ENCODE measurements at places on chromosomes 4 and X.

DNA sequence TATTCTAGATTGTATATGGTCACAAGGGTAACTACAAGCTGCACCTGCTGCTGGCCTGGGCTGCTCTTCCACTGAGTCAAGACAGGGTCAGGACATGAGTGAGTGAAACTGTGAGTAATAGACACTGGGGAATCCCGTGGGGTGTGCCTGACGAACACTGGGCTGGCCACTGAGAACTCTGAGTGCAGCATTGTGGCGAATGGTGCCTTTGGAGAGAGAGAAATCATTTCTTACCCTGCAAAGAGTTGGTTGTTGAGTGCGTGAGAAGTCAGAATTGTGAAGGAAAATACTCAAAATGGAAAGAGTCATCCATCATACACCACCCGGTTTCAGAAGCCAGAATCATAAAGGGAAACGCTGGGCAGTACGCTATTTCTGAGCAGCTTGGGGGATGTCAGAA lies 43.1 kb upstream of the LSM6 start:
- peak; percentile 85 for DNase-seq

DNA sequence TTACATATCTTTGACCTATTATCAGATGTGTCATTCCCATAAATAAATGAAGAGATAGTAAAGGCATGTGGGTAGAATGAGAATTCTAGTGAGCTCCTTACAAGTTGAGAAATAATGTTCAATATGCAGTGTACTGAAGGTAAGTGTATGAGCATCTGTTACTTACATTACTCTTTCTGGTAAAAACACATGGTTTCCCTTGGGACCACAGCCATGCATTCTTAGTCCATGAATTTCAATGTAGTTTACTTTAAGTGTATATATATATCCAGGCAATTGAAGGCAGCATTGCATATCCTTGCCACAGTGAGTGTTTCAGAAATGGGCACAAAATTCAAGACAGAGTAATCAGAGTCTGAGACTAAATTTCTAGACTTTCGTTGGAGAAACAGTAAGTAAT lies 277.2 kb downstream of the CXXC4 start:
- DNase-seq = no peak

GRCh38 chrX:27910412-27910811 lies 70.8 kb downstream of the DCAF8L1 start:
- no peak for DNase-seq

DNA sequence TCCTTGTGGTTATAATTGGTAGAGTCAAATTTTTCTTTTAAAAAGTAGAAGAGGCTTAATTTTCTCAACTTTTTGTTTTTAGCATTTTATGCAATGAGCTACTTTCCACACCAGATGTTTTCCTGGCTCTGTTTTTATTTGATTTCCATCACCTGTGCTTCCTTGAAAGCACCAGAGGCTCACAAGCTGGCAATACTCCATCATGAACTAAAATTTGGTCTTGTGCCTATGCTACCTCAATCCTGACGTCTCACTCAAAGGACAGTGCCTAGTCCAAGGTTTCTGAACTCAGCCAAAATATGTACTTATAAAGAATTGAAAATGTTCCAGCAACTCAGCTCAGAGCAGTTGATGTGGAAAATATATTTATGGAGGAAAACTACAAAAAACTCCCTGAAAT lies 914.0 kb upstream of the PRKX start:
- DNase-seq = no peak

GRCh38 chr4:108793415-108793814 lies 30.6 kb upstream of the ETNPPL start:
- DNase-seq = no peak

DNA sequence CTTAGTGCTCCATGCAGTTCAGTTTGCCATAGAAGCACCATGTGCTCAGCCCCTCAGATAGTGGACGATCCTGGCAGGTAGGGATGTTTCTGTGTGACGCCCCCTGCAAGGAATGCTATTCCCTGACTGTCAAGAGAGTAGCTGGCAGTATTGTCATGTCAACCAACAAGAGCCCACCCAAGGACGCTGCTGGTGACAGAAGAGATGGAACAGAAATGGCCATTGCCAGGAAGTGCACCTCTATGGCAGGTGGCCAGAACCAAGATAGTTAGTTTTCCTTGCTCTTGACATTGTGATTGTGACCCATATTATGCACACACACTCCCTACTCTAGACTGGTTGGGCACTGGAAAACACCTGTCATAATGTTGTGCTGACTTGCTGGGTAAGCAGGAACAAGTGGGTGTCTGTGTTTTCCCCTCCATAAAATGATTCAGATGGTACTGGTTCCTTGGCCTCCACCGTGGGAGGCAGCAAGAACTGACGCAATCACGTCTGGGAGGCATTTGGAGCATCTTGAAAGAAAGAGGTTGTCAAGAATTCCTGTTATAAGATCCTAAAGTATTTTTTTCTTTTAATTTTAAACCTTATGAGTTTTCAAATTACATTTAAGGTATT lies 507.9 kb downstream of the MID1IP1 start:
- DNase-seq = peak; percentile 50

- no peak for DNase-seq
These were observed 23.4 kb upstream of the HTRA3 start for GRCh38 chr4:8245884-8246833.

DNA sequence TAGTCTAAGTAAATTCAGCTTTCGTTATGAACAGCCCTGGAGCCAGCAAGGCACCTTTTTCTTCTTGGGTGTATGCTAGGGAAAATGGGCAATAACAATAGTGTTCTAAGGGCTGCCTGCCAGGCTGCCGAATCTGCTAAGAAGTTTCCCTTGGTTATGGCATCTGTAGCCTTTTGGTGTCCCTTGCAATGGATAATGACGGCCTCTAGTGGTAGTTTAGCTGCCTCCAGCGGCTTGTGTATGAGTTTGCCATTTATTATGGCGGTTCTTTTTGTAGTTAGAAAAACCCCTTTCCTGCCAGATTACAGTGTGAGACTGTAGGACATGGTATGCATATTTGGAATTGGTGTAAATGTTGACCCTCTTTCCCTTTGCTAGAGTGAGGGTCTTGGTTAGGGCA lies 78.9 kb upstream of the SPIN4 start:
- DNase-seq = no peak

DNA sequence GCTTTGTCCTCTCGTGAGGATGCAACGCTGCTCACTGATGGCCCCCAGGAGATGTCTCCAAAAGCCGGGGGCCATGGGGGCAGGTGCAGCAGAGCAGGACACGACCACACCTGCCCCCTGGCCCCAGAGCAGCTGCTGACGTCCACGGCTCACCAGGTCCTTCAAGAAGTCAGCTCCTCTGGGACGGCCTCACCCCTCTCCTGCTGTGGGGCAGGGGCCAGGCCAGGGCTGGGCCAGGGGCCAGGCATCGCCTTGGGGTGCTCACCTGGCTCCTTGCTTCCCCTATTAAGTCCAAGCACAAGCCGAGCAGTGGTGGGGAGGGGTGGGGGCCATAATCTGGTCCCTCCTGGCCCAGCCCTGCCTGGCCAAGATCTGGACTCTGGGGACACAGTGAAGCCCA lies 28.6 kb upstream of the MXD4 start:
- DNase-seq = no peak

DNA sequence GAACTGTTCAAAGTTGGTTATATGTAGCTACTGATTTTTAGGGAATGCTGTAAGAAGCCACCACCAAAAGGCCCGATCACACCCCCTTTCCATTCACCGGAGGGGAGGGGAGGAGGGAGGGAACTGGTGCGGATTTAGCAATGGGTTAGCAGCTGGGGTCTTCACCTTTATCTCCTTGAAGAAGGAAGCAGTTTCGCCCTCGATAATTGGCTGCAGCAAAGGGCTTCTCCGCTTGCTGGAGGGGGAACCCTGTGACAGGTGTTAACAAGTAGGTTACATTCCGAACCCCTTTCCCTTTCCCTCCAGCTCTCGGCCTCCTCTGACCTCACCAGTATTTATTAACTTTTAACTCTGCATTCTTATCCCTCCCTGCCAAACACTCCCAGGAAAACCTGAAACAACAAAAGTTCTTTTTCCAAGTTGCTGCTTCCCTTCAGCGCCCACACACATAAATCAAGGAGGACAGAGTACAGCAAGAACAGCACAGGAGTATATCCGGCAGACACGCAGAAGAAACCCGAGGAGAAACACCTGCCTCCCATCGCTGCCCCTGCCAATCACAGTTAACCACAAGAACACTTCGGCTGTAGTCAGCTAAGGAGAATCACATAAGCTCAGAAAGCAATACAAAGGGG lies 39.8 kb upstream of the NAP1L5 start:
- no peak for DNase-seq

- DNase-seq = no peak
These were observed 54.5 kb downstream of the ANXA5 start for GRCh38 chr4:121642292-121642691.

GRCh38 chrX:71556036-71556435 lies 22.2 kb upstream of the GCNA start:
- no peak for DNase-seq

GRCh38 chr4:83114576-83114975 lies at the start of gene PLAC8:
PLAC8 (minus strand) TSS chr4:83114729; CDS start chr4:83107921, 6,808 bp downstream.
- no peak for DNase-seq

DNA sequence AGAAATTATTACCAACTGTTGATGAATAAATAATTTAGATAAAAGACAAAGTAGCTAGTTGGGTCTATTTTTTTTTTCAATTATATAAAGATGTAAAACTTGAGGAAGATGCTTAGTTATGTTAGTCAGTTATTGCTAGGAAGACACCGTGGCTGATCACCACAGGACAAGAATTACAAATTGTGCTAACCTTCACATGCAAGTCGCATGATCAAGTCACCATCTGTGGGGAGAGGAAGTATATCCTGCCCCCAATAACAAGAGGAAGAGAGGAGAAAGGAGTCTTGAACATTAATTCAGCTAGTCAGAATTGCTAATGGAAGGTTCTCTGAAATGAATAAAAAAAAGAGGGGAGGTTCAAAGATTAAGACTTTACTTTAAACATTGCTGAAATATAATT lies 52.3 kb downstream of the CPEB2 start:
- DNase-seq = no peak

DNA sequence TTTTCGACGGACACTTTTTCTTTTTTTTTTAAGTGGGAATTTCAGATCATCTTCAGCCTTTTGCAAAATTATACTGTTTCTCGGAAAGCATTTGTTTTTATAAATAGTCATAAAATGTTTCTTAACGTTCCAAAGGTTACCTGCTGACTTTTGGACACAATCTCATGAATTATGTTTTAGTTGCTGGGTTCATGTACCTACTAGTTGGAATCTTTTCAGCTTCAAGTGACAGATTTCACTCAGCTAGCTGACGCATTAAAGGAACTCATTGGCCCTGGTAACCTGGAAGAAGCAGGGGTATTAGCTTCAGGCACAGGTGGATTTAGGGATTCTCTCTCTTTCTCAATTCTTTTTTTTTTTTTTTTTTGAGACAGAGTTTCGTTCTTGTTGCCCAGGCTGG lies 66.5 kb downstream of the TMEM131L start:
- no peak for DNase-seq

All from stimulated activated effector memory CD8-positive, alpha-beta T cell treated with anti-CD3 and anti-CD28 coated beads, Interleukin-12 subunit alpha, Interleukin-12 subunit beta, amount 100 ng/mL, for 72 hours (primary cell).